ENCODE measurements at places on chromosomes 6 and 20.

- no peak for DNase-seq
These were observed 2.3 kb upstream of the TGM2 start for GRCh38 chr20:38167328-38167850.

DNA sequence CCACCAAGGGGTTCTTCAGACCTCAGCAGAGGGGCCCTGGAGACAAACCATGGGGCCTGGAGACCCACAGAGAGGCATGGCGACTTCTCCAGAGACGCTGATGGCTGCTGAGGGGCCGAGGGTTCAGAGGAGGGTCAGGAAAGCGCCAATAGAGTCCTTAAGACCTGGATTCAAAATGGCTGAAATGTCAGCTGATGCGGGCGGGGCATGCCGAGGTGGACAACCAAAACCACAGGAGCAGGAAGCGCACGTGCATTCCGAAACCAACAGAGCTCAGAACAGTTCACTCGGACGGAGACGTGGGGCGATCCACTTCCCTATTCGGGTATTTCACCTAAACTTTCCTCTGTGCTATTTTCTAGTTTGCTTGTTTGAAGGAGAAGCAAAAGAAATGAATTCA is 99.9 kb upstream of the RIN2 start:
- no peak for DNase-seq

- no peak for DNase-seq
These were observed 26.8 kb downstream of the RRBP1 start for GRCh38 chr20:17655286-17655651.

DNA sequence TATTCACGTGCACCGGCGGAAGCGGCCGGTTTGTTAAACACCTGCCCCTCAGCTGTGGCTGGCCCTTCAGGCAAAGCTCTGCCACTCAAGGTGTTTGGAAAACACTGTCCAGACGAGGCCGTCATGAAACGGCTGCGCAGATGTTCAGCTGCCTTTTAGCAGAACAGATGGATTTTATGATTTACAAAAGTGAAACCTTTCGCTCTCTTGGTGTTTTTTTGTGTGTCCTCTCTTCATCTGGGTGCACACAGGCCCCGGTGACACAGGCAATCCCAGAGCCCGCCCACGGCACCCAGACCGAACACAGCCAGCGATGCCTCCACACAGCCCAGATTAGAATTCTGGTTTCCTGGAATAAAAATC is 397.0 kb downstream of the SMOC2 start:
- no peak for DNase-seq

DNA sequence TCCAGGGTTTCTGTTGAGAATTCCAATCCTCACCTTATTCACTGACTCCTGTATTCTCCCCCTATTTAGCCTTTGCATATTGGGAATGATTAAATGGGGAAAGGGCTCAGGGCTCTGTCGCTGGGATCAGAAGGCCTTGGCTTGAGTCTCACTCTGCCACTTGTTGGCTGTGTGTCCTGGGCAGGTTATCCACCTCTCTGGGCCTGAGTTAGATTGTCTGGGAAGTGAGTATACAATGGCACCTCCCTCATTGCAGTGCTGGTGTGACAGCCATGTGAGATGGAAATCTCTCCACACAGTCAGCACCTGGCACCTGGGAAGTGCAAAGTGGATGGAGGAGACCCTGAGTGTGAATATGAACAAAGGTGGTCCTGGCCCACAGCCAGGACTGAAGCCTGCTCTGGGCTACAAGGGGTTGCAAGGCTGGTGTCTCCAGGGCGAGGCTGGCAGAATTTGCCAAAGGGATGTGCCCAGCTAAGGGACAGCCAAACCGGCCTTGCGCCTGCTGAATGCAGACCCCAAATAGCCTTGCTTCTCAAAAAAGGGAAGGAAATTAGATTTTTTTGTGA is 200.0 kb upstream of the PMEPA1 start:
- no peak for DNase-seq

DNA sequence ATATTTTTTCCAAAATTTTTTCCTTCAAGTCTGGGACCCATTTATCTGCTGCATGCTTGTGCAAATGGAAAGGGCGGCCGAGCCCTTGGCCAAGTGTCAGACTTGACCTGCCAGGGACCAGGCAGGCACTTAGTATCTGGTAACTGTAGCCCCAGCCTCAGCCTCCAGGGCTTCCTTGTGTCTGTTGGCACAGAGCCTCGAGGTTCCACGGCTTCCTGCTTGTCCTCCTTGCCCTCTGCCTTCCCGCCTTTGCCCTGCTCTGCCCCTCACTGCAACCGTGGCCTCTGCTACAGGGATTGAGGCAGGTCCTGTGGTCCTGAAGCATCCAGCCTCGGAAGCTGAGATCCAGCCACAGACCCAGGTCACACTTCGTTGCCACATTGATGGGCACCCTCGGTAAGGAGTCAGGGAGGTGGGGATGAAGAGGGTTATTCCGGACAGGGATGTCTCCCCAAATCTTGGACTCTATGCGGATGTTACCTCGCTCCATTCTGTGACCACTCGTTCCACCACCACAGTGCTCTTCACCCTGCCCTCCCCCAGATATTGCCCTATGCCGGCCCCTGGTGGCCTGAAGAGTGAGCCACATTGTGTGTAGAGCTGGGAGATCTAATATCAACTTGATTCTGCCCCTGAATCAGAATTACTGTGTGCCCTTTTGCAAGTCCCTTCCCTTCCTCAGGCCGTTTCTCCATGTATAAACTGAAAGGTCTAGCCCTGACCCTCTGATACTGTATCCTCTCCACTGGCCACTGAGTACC is 41.5 kb upstream of the SRF start:
- no peak for DNase-seq

Data from stimulated activated CD8-positive, alpha-beta memory T cell treated with anti-CD3 and anti-CD28 coated beads, Interleukin-4, amount 100 ng/mL, for 1 hour (primary cell).